ENCODE measurements at places on chromosomes 7 and 10.

DNA sequence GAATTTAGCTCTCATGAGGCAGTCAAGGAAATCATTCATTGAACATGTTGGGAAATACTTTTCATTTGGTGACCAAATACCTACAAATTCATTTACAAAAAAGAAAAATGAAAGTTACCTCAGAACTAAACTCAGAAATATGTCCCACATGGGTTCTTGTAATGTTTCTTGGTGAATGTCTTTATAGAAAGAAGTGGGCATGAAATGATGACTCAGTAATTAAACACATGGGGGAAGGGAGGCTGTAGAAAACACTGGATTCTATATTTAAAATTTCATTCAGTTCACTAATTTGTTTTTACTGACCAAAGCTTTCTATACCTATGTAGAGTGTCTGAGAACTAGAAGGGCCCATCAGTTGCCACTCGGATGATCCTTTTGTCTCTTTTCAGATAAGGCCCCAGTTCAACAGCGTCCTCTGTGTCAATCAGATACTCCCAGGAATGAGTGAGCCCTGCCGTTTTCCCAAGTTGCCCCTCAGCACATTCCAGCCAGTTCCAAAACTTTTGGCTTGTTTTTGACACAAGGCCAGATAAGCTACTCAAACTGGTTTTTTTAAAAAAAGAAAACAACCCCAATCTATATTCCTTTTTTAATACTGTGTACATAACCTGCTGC lies 49.3 kb upstream of the AGBL3 start:
- DNase-seq, result no peak

GRCh38 chr10:11828682-11829284 lies 5.6 kb downstream of the PROSER2 start:
- no peak for DNase-seq

- no peak for DNase-seq
These were observed at the start of gene DGKI for GRCh38 chr7:137846827-137847567. Gene DGKI, minus strand, starts transcription at chr7:137846974.

- no peak for DNase-seq
These were observed 4.1 kb downstream of the ARMC3 start for GRCh38 chr10:22931948-22932347.

GRCh38 chr10:124657806-124658205 lies 86.4 kb downstream of the FAM53B start:
- no peak for DNase-seq

DNA sequence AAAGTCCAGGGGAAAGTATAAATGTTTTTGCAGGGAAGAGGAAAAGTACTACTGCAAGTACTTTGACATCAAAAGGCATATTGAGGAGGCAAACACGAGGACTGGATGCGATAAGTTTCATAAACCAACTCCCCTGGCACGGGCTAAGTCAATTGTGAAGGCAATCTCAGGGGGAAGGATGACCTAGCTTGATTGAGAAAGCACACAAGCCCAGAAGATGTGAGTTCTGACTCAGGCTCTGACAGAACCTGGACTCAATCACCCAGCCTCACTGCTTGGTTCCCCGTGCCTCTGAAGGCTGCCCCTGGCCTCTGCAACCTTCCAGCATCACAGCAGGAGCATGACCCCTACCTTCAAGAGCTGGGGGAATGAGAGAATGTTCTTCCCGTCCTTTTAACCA lies 93.2 kb upstream of the ZNF438 start:
- no peak for DNase-seq

- no peak for DNase-seq
These were observed 14.1 kb downstream of the USP54 start for GRCh38 chr10:73576890-73577591.

GRCh38 chr7:149625340-149625946 lies 127.8 kb upstream of the ZNF746 start:
- peak; percentile 45 for DNase-seq

- DNase-seq, result no peak
These were observed 115.9 kb downstream of the TRIM24 start for GRCh38 chr7:138575897-138576428.

- no peak for DNase-seq
These were observed 23.8 kb upstream of the BICC1 start for GRCh38 chr10:58488921-58489320.

GRCh38 chr10:78852466-78853240 lies 216.1 kb upstream of the ZMIZ1 start:
- no peak for DNase-seq

GRCh38 chr7:106947244-106947728 lies 82.2 kb downstream of the PIK3CG start:
- no peak for DNase-seq

GRCh38 chr10:70650718-70651117 lies 21.6 kb upstream of the ADAMTS14 start:
- DNase-seq, result no peak

GRCh38 chr10:59895629-59896116 lies 10.7 kb downstream of the CCDC6 start:
- DNase-seq, result no peak

DNA sequence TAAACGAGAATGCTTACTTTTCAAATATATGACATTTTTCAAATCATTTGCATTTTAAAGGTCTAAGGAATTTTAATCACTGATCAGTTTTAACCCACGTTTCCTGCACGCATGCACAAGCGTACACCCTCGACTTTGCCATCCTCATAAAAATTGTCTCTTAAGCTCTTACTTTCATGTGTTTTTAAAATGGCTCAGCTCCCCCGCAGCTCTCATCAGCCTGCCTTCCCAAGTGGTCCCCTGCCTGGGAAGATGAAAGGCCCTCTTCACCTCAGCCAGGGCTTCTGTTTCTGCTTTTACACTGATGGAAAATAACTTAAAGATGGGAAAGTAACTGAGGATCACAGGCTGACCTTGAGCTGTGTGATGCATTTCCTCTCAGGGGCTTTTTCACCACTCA lies 131.6 kb upstream of the LSM8 start:
- DNase-seq, result no peak

DNA sequence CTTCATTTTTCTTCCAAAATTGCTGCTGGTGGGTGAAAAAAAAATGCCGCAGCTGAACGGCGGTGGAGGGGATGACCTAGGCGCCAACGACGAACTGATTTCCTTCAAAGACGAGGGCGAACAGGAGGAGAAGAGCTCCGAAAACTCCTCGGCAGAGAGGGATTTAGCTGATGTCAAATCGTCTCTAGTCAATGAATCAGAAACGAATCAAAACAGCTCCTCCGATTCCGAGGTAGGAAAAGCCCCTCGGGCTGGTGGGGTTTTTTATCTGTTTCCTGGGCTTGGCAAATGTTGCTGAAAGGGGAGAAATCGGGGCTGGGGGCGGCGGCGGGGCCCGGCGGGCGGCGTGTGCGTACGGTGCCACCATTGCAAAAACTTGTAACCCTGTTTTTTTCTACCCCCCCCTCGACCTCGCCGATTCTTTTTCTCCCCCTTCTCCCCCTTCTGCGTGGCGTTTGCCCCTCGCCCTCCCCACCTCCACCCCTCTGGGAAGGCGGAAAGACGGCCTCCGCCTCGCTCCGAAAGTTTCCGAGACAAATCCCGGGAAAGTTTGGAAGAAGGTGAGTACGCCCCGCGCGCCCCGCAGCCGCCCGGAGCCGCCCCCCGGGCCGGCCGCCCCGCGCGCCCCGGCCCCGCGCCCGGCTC lies 789 bp downstream of the TCF7L2 start:
- DNase-seq, result peak; percentile 23

GRCh38 chr10:24597426-24597825 lies 126.3 kb downstream of the ARHGAP21 start:
- no peak for DNase-seq

- DNase-seq, result no peak
These were observed 73.6 kb downstream of the SNX10 start for GRCh38 chr7:26365077-26365900.

DNA sequence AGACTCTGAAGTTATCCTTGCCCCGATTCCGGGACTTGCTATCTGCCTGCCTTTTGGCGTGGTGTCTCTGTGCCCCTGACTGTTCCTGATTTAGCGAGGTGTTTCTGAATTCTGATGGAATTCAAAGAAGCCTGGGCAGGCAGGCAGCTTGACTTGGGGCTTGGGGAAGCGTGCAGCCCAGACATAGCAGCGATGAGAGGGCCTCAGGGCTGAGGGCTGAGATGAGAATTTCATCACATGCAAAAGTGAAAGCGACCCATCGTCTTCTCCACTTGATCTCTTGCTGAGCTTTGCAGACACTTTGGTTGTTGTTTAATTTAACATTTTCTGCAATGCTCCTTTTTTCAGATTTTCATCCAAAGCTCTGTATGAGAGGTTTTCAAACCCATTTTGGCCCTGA lies 57.8 kb downstream of the TCF7L2 start:
- no peak for DNase-seq

GRCh38 chr10:87596351-87596750 lies 63.3 kb upstream of the PAPSS2 start:
- DNase-seq, result no peak

DNA sequence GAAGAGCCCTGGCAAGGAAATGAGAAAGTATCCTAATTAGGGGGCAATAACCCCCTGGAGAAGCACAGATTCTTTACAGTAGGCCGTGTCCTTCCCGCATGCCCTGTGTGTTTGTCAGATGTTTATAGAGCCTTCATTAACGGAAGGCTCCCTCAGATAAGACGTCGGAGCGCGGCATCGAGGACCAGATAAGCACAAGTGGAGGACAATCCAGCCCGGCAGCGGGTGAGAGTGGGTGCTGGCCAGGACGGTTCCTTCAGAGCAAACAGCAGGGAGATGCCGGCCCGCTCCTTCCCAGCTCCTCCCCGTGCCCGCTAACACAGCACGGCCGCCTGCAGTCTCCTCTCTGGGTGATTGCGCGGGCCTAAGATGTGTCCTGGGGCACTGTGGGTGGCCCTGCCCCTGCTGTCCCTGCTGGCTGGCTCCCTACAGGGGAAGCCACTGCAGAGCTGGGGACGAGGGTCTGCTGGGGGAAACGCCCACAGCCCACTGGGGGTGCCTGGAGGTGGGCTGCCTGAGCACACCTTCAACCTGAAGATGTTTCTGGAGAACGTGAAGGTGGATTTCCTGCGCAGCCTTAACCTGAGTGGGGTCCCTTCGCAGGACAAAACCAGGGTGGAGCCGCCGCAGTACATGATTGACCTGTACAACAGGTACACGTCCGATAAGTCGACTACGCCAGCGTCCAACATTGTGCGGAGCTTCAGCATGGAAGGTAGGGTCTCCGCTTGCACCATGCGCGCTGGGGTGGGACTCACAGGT lies at the start of gene GDF2:
GDF2 (plus strand) TSS at position 155 of the 762 bp plus-strand sequence; CDS start at position 370, 215 bp downstream.
- no peak for DNase-seq

GRCh38 chr7:79436378-79436777 lies 17.1 kb downstream of the MAGI2 start:
- no peak for DNase-seq

DNA sequence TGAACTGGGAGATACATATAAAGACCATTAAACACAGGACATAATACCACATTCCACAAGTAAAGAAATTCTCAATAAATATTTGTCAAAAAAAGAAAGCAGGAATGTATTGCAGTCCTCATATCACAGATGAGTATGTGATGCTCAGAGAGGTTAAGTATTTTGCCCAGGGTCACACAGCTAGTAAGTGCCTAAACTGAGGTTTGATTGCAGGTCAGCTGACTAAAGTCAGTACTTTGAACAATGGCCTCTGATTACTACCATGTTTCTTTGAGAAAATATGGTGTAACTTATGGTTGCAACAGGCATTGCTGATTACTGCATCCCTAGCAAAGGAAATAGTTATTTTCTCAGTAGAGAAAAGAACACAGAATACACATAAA lies 267.1 kb downstream of the ELMO1 start:
- no peak for DNase-seq

- DNase-seq, result no peak
These were observed 222.9 kb upstream of the PITRM1 start for GRCh38 chr10:3395458-3395861.

DNA sequence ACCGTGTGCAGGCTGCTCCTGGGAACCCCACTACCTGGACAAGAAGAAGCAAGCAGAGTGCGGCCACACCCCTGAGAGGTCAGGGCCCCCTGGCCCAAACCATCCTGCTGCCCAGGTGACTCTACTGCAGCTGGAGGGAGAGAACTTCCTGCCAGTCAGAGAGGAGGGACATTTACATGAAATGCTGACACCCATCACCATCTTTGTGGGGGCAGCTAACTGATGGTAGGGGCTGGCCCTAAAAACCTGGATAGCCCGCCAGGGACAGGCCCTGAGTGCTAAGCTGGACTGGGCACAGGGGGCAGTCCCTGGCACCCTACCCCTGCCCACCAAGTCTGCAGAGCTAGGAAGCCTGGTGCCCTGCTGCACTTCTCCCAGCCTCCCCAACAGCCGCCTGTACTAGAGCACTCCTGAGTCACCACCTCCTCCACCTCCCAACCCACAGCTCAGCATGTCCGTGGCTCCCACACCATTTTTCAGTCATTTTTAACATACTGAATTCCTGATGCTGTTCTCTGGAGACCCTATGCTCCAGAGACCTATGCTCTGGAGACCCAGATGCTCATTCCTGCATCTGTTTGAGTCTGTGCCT lies 27.5 kb downstream of the DPCD start:
- DNase-seq, result no peak

- DNase-seq, result no peak
These were observed 57.6 kb downstream of the MKI67 start for GRCh38 chr10:128068398-128069285.

- DNase-seq, result no peak
These were observed 9.1 kb downstream of the MMP21 start for GRCh38 chr10:125766511-125766910.

DNA sequence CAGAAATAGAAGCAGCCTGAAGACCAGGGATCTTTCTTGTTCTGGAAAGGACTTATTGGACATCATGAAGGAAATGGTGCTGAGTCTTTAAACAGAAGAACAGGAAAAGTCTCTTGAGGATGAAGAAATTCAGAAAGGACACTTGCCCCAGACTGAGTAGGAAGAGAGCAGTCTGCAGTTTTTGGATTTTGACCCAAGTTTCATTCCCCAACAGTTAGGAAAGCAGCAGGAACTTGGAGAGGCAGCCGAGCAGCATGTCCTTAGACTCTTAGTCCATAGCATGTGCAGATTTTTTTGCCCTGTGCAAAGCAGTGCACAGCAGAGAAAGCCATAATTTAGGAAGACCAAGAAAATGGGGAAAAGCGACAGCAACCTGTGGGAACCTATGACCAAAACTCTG lies 927.2 kb upstream of the AUTS2 start:
- DNase-seq, result no peak

DNA sequence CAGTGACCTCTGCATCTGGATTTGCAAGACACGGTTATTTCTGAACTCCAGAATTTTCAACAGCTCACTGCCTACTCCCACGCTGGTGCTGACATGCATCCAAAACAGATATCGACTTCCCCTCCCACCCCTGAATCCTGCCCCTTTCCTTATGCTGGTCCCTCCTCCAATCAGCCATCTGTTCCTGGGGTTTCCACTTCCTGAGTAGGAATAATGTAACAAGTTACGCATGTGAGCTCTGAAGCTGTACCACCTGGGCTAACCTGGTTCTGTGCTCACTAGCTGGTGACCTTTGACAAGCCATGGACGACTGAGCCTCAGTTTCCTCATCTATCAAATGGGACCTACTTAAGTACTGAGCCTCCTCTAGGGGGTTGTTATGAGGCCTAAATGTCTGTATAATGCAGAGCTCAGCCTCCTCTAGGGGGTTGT lies 1.7 kb upstream of the NCAPG2 start:
- no peak for DNase-seq

GRCh38 chr10:22159979-22160378 lies 57.8 kb downstream of the EBLN1 start:
- no peak for DNase-seq
